Glomerular endothelial cell (primary cell): ENCODE measurements at places on chromosomes 12 and 14. TPM values are rescaled to one million over a fixed set of nuclear protein-coding genes. Genes with fewer than 3 reads are reported as not detected.

DNA sequence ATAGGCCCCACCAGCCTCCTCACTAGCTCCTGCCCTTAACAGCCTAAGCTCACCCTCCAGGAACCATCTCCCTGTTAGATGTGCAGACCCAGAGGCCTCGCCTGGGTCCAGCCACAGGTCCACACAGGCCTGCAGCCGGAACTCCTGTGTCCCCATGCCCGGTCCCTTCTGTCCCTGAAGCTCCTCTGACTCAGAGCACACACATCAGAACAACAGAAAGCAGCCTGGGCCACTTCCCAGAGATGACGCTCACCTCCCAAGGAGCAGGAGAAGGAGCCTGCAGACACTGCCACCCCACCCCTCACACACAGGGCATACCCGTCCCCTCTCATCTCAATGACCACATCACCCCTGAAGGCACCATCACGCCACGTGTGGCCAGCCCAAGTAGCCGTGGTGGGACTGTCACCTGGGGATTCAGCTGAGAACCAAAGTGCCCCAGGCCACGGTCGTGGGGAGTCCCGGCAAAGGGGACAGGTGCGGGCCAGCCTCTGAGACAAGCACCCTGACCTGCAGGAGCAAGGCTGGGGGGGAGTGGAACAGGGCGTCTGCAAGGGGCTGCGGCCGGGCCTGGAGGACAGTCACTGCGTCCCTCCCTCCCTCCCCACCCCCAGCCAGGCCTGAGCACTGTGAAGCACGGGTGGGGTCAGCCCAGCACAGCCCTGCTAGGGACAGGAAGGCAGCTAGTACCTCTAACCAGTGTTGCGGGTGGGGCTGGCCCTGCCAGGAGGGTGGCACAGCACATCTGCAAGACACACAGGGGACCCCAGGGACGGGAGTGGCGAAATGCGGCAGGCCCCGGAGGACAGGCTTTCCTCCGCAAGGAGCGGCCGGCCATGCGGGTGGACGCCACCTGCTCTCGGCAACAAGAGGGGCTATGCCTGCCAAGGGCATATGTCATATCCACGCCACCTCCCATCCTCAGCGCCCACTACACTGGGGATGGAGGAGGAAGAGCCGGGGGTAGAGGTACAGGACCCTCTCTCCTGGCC is 5.5 kb downstream of the AKT1 start:
- no peak for DNase-seq

- no peak for DNase-seq
Measured at GRCh38 chr12:79692860-79693577, 2.3 kb upstream of the PAWR start.

DNA sequence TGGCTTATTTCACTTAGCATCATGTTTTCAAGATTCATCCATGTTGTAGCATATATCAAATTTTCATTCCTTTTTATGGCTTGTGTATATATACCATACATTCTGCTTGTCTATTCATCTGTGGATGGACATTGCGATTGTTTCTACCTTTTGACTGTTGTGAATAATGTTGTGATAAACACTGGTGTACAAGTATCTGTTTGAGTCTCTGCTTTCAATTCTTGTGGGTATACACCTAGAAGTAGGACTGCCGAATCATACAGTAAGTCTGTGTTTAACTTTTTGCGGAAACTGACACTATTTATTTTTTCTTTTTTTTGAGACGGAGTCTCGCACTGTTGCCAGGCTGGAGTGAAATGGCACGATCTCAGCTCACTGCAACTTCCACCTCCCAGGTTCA is 19.6 kb upstream of the RPS6KA5 start:
- no peak for DNase-seq

Gene TAS2R9
- total RNA-seq, result 0.18 TPM in 1 of 2 replicates, not detected in the other
